Spinal cord (tissue), 10 donors: ENCODE measurements at places on chromosomes 5 and 9. TPM values are rescaled to one million over a fixed set of nuclear protein-coding genes. Genes with fewer than 3 reads are reported as not detected.
A peak's percentile ranks its signal among the peaks of the same experiment; 100 is the strongest.

Gene TLR4
- 10.7 TPM for polyA plus RNA-seq

GRCh38 chr5:58116346-58116745 lies 343.5 kb downstream of the PLK2 start:
- no peak overlapping the region for H3K4me3 ChIP-seq
- no peak overlapping the region for H3K27ac ChIP-seq
- H3K27me3 ChIP-seq = no peaks in the 10 kb centered on the region
- no peak for DNase-seq

Gene PKD2L2
- polyA plus RNA-seq = 0.21 TPM

Gene UGCG
- 33.4 TPM for polyA plus RNA-seq

Gene KIF20A
- 14.0 TPM for polyA plus RNA-seq

DNA sequence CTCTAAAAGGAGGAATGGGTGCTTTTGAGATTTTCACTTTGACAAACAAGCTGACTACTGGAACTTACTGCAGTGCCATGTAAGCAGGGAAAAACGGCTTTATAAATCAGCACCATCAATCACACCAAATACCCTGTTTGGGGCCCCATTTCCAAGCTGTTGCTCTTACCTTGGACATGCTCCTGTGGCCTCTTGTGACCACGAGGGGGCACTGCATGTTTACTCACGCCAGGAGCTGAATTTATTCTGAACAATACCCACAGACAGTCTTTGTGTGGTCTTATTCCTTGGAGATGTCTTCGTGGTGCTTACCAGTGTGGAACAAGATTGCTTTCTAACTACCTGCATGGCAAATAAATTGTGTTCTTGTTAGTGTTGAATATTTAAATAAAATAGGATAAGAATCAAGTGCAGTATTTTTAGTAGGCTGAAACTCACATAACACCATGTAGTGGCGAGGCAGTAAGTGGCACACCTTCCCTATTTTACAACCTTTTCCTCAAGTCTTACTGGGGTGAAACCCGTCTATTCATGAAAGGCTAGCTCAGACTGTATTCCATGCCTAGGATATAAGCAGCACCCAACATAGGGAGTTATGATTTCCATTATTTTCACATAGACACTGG lies 155.5 kb upstream of the NMUR2 start:
- H3K36me3 ChIP-seq = no peaks in the 10 kb centered on the region
- H3K27me3 ChIP-seq = no peaks in the 10 kb centered on the region
- H3K27ac ChIP-seq = no peak overlapping the region
- peaks cover 3% of the 10 kb centered on the region for H3K4me1 ChIP-seq
- peak; percentile 83 for DNase-seq

Gene C9orf153
- 0.30 TPM for polyA plus RNA-seq

Gene FAM169A
- 20.1 TPM for polyA plus RNA-seq

DNA sequence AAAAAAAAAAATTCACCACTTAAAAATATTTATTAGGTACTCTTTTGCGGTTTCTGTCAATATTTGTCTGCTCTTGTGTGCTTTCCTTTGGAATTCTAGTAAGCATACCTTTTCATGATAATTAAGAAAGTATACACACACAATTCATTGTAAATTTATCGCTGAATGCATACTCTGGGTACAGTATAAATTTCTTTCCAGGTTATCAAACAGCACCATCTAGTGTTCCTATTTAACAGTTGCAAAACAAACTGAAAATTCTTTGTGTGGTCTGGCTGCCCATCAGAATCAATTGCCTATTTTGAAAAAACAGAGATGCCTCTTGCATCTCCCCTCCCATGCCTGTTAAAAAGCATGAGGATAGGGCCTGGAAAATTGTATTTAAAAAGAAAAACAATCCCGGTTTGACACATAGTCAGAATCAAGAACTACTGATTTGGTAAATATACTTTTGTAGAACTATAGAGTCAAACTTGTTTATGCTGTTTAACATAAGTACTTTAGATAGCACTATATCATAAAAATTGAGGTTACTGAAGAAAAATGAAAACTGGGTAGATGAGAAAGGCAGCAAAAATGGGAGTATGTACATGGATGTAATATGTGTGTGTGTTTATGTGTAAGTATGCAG lies 16.2 kb downstream of the PGGT1B start:
- H3K27me3 ChIP-seq = no peaks in the 10 kb centered on the region
- no peaks in the 10 kb centered on the region for H3K36me3 ChIP-seq
- H3K4me1 ChIP-seq = no peaks in the 10 kb centered on the region

DNA sequence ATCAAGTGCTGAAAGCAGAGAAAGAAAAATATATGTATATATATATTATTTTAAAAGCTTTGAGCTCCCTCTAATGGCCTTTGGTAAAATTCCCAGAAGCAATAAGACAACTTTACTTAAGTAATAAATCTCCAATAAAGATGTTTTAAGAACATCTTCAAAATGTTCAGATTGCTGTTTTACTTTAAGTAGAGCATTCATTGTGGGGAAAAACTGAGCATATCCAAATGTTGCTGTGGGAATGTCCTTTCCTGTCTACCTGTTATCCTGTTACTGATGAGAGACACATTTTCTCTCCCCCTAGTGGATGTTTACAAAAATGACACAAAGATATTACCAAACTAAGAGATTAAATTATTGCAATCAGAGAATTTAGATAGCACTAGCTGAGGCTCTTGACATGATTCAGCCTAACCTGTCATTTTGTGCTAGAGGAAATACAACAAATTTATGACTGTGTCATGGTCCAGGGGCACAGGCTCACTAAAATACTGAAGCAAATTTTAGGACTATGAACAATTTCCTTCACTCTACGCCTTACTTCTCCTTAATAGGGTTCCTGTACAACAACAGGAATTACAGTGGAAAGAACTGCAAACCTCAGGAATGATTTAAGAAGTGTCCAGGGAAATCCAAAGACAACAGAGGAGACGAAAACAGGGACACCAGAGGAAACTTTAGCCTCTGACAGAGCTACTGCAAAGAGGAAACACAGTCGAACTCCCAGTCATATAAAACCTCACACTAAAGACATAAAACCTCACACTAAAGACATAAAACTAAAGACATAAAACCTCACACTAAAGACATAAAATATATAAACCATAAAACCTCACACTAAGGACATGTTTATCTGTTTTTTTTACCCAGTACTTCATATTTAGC lies 24.3 kb upstream of the PRRC1 start:
- H3K27me3 ChIP-seq = no peaks in the 10 kb centered on the region
- H3K27ac ChIP-seq = no peak overlapping the region
- H3K4me3 ChIP-seq = no peak overlapping the region

- no peak for DNase-seq
- no peak overlapping the region for H3K4me3 ChIP-seq
- no peaks in the 10 kb centered on the region for H3K4me1 ChIP-seq
These were observed 218.4 kb downstream of the PCSK1 start for GRCh38 chr5:96214442-96215197.

Gene FOXD4
- 1.9 TPM for polyA plus RNA-seq

DNA sequence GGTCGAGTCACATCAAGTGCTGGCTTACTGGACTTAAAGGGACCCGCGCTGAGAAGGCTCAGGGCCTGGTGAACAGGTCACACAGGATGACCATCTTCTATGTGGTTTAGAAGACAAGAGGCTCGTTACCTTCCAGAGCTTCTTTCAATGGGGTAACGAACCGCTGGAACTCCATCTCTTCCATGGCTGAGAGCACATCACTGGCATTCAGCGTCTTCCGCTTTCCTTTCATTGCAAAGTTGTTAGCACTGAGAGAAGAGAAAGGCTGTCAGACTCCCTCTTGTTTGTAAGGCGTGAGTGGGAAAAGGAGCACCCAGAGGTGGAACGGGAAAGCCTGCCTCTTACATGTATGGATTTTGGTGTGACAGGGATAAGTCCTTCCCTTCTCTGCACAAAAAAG lies 994 bp downstream of the POLE3 start:
- H3K4me3 ChIP-seq = peak overlapping the region; percentile 95
- no peaks in the 10 kb centered on the region for H3K27me3 ChIP-seq
- no peak for DNase-seq
- H3K4me1 ChIP-seq = peaks cover 23% of the 10 kb centered on the region

Gene NR4A3
- polyA plus RNA-seq = 8.4 TPM

Gene MAMDC4
- 15.9 TPM for polyA plus RNA-seq

DNA sequence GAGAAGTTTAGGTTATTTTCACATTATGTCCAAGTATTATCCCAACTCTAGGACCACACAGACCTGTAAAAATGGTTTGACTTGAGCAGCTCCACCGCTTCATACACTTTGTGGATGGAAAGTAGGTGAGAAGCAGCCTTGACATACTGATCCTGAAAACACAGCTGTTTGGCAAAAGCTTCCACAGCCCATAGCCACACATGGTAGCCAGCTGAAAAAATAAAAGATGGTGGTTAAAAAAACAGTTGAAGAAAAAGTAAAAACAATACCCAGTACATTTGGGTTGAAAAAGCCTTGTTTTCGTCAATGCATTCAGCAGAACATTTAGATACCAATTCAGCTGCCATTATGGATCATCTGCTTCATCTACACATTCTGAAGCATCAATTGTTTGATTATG lies 36.7 kb downstream of the GEMIN5 start:
- no peak overlapping the region for H3K4me3 ChIP-seq
- peak; percentile 54 for DNase-seq
- H3K4me1 ChIP-seq = no peaks in the 10 kb centered on the region
- no peak overlapping the region for H3K27ac ChIP-seq

DNA sequence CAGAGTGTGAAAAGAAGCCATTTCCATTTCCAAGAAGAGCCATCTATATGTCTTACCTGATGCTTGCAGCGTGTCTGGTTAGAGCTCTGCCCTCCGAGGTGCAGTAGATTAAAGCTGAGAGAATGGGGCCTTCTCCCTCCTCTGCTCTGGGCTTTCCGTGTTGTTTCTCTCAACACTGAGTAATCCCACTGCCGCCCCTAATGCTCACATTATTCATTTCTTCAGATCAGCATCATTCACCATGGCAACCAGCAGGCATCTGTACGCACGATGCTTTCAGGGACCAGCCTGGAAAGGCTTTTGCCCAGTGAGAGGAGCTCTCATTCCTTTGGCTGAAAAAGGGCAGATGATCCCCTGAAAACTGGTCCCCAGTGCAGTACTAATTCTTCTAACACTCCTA lies 79.6 kb downstream of the CYFIP2 start:
- H3K27ac ChIP-seq = no peak overlapping the region
- no peak for DNase-seq
- H3K4me3 ChIP-seq = no peak overlapping the region
- no peaks in the 10 kb centered on the region for H3K4me1 ChIP-seq
- H3K36me3 ChIP-seq = peaks cover 21% of the 10 kb centered on the region
- H3K27me3 ChIP-seq = no peaks in the 10 kb centered on the region

GRCh38 chr9:137314561-137315560 lies 12.8 kb upstream of the NRARP start:
- H3K4me1 ChIP-seq = peaks cover 62% of the 10 kb centered on the region
- H3K27me3 ChIP-seq = no peaks in the 10 kb centered on the region
- no peak overlapping the region for H3K4me3 ChIP-seq

Gene ANKRD18B
- polyA plus RNA-seq = 6.6 TPM

- DNase-seq = no peak
- H3K27ac ChIP-seq = no peak overlapping the region
- H3K36me3 ChIP-seq = no peaks in the 10 kb centered on the region
- no peaks in the 10 kb centered on the region for H3K4me1 ChIP-seq
These were observed 85.7 kb upstream of the LHFPL2 start for GRCh38 chr5:78734094-78734845.

GRCh38 chr5:90878549-90879196 lies 320.1 kb downstream of the ADGRV1 start:
- H3K27me3 ChIP-seq = no peaks in the 10 kb centered on the region
- no peak for DNase-seq
- H3K36me3 ChIP-seq = no peaks in the 10 kb centered on the region
- H3K27ac ChIP-seq = no peak overlapping the region
- H3K4me1 ChIP-seq = no peaks in the 10 kb centered on the region
- H3K4me3 ChIP-seq = no peak overlapping the region

Gene NUDT2
- 27.6 TPM for polyA plus RNA-seq

DNA sequence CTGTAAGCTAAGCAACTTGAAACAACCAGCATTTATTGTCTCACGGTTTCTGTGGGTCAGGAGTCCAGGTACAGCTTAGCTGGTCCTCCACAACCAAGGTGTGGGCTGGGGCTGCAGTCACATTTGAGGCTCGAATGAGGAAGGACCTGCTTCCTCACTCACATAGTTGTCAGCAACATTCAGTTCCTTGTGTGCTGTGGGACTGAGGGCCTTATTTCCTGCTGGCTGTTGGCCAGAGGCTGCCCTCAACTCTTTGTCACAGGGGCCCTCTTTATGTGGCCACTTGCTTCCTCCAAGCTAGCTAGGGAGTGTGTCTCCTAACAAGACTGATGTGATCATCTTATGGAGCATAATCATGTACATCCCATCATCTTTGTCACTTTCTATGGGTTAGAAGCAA lies 29.2 kb upstream of the SEMA4D start:
- DNase-seq = no peak
- H3K4me3 ChIP-seq = no peak overlapping the region
- no peak overlapping the region for H3K27ac ChIP-seq
- no peaks in the 10 kb centered on the region for H3K27me3 ChIP-seq
- H3K36me3 ChIP-seq = no peaks in the 10 kb centered on the region

GRCh38 chr5:156322666-156323065 lies 4.3 kb upstream of the SGCD start:
- H3K4me1 ChIP-seq = peaks cover 8% of the 10 kb centered on the region
- DNase-seq = no peak
- H3K27ac ChIP-seq = no peak overlapping the region
- no peak overlapping the region for H3K4me3 ChIP-seq
- H3K27me3 ChIP-seq = no peaks in the 10 kb centered on the region

DNA sequence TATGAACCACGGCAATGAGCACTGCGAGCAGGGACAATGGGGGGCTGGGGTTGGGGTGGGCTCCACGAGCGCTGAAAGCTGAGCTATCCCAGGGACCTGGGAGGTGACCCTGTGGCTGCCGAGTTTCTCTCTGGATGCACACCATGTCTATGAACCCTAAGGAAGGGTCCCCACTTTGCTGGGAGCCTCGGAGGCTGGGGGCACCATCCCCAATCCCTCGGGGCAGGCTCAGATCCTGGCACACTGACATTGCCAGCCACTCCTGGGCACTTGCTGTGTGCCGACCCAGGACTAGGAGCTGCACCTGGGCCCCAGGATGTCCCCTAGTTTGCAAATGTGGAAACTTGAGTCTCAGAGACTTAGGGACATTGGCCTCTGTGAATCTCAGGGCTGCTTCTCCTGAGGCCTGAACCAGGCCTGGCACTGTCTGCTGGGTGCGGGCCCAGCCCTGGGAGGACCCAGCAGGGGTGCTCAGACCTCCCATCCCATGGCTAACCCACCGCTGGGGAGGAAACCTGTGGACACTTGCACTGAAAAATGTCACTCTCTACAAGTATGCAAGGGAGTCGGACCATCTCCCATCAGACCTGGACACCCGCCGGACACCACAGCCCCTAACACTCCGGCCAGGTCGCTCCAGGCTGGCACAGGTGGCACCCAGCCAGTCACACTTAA lies 13.0 kb upstream of the CAMSAP1 start:
- H3K27me3 ChIP-seq = no peaks in the 10 kb centered on the region
- DNase-seq = no peak
- no peak overlapping the region for H3K4me3 ChIP-seq
- peaks cover 51% of the 10 kb centered on the region for H3K36me3 ChIP-seq
- H3K4me1 ChIP-seq = no peaks in the 10 kb centered on the region

- DNase-seq = no peak
- no peak overlapping the region for H3K4me3 ChIP-seq
- no peaks in the 10 kb centered on the region for H3K27me3 ChIP-seq
- H3K27ac ChIP-seq = no peak overlapping the region
These were observed 349.2 kb upstream of the ADAMTSL1 start for GRCh38 chr9:18124760-18125159.

Gene PTAR1
- polyA plus RNA-seq = 51.7 TPM

GRCh38 chr5:133990396-133990795 lies 14.4 kb downstream of the VDAC1 start:
- peaks cover 11% of the 10 kb centered on the region for H3K4me1 ChIP-seq
- no peaks in the 10 kb centered on the region for H3K27me3 ChIP-seq
- DNase-seq = no peak
- peaks cover 42% of the 10 kb centered on the region for H3K36me3 ChIP-seq

Gene BHMT2
- 2.8 TPM for polyA plus RNA-seq

- no peak overlapping the region for H3K27ac ChIP-seq
- no peaks in the 10 kb centered on the region for H3K4me1 ChIP-seq
- no peak for DNase-seq
- H3K36me3 ChIP-seq = no peaks in the 10 kb centered on the region
These were observed 50.6 kb downstream of the ALDH1A1 start for GRCh38 chr9:72902268-72902667.
